ENCODE measurements at places on chromosomes 1 and 21.

DNA sequence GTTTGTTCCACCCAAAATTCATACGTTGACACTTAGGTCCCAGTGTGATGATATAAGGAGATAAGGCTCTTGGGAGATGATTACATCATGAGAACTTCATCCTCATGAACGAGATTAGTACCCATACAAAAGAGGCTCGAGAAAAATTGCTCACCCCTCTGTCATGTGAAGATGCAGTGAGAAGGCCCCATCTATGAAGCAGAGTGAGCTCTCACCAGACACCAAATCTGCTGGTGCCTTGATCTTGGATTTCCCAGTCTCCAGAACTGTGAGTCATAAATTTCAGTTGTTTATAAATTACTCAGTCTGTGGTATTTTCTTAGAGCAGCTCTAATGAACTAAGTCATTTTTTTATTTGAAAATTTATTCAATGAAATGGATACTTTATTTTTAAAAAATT, 42.6 kb upstream of the USP25 start:
- DNase-seq: no peak

DNA sequence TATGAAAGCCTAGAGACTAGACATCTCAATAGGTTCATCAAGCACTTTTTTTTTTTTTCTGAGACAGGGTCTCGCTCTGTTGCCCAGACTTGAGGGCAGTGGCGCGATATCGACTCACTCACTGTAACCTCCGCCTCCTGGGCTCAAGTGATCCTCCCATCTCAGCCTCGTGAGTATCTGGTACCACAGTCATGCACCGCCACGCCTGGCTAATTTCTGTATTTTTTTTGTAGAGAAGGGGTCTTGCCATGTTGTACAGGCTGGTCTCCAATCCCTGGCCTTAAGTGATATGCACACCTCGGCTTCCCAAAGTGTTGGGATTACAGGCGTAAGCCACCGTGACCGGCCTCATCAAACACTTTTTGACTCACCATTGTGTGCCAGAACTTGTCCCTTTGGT, 613 bp upstream of the GPATCH4 start:
- DNase-seq: no peak

- DNase-seq: no peak
These were observed 35.6 kb downstream of the MSTO1 start for GRCh38 chr1:155645648-155646047.

GRCh38 chr1:163069142-163069541, at the start of gene RGS4:
Gene RGS4, plus strand, starts transcription at chr1:163069361. Its CDS starts 124 bp downstream, at chr1:163069485.
- no peak for DNase-seq

GRCh38 chr1:1205769-1206375, 520 bp downstream of the TNFRSF18 start:
- DNase-seq: no peak

GRCh38 chr1:213070406-213070805, 19.4 kb downstream of the RPS6KC1 start:
- no peak for DNase-seq

- DNase-seq: no peak
These were observed 18.4 kb upstream of the RNF19B start for GRCh38 chr1:32983020-32983419.

DNA sequence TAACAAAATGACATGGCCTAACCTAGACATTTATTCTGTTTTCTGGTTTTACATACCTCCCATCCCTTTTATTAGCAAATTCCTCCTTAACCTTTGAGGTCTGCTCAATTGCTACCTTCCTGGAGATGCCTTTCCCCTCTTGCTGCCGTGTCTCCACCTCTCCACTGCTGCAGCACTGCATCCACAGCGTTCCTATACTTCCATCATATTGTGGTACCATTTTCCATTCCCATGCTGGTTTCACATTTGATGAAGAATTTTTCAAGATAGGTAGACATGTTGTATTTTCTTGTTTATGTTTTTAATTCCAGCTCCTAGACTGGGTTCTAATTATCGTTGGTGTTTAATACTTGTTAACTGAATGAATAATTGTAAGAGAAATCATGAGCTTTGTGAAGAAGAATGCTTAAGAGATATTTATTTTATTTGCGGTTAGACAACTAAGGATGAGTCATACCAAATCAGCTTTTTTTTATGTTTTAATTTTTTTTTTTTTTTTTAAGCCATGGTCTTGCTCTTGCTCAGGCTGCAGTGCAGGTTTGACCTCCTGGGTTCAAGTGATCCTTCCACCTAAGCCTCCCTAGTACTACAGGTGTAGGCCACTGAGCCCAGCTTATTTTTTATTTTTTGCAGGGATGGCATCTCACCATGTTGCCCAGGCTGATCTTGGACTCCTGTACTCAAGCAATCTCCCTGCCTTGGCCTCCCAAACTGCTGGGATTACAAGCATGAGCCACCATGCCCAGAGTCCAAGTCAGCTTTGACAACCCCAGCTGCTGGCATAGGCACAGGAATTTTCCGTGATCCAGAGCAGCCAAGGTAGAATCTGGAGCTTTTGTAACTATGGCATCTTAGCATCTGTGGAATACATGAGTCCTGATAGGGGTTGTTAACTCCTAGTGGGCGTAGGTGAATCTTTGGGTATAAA, 44.0 kb downstream of the ATP6V1G3 start:
- no peak for DNase-seq

DNA sequence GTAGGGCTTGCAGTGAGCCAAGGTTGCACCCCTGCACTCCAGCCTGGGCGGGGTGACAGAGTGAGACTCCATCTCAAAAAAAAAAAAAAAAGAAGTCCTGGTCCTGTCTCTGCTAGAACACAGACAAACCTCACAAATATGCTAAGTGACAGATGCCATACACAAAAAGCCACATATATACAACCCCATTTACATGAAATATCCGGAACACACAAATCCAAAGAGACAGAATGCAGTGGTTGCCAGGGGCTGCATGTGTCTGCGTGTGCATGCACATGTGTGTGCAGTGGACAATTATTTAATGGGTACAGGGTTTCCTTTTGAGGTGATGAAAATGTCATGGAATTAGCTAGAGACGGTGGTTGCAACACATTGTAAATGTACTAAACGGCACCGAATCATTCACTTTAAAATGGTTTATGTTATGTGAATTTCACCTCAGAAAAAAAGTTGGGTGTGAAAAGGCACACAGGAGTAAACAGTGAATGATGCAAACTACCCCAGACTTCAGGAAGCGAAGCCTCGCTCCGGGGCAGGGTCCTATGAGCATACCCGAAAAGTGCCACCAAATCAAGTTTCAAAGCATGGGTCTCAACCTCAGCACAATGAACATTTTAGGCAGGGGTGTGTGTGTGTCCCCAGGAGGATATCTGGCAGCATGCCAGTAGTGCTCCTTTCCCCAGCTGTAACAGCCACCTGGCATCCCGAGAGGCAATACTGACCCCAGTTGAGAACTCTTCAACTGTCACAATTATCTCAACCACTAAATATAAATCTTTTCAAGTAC, 48.3 kb downstream of the GNB1 start:
- DNase-seq: no peak

DNA sequence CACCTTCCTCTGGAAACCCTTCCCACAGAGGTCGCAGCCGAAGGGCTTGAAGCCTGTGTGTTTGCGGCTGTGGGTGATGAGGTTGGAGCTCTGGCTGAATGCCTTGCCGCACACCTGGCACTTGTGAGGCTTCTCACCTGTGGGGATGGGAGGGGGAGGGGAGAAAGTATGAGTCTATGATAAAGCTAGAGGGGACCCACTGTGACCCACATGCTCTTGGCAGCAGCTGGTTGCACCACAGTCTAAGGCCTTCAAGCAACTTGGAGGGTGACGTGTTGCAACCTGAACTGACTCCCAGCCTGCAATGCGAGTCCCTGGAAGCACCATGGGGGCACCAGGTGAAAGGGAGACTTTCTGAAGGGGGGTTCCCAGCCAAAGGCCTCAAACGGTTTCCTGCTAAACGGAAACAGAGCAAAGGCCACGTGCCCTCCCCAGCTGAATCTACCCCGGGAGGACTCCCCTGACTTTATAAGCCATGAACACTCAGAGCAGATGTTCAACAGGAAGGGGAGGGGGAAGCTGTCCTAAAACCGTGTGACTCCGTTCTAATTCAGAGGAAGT, 10.6 kb downstream of the GFI1 start:
- DNase-seq: peak; percentile 64

DNA sequence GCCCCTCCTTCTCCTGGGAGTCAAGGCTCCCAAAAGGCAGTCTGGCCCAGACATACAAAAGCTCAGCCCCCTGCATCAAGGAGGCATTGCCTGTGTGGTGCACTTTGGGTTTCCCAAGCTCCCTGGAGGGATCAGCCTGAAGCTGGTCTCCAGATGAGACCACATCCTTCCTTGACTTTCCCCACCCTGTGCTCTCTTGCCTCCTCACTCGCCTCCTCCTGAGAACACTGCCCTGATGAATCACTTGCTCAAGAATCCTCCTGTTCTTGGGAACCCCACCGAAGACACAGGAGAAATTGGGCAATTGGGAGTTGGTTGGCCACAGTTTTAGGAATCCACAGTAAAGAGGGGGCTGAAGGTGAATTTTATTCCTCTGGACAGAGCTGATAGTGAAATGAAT, 34.8 kb upstream of the LYST start:
- DNase-seq: no peak

- DNase-seq: no peak
These were observed 153.3 kb downstream of the PTPRU start for GRCh38 chr1:29389533-29390041.

GRCh38 chr1:50704126-50704525, 255.9 kb downstream of the FAF1 start:
- DNase-seq: no peak

DNA sequence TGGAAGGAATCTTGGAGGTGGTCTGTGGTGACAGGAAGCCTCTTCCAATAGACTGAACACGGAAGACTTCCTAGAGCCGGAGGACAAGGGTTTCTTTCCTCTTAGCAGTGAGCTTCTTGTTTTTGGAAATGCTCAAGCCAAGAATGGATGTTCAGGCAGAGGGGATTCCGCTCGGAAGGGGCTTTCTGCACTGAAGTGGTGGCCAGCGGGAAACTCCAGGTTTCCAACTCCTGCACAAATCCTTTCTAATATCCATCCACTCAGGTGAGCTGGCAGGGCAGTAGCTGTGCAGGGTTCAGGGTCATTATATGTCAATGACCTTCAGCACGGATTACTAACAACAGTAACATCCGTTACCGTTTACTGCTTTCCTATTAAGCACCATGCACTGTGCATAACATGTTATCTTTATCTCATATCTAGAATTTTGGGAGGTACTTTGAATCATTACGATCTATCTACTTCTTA, 573 bp upstream of the CPT2 start:
- no peak for DNase-seq

DNA sequence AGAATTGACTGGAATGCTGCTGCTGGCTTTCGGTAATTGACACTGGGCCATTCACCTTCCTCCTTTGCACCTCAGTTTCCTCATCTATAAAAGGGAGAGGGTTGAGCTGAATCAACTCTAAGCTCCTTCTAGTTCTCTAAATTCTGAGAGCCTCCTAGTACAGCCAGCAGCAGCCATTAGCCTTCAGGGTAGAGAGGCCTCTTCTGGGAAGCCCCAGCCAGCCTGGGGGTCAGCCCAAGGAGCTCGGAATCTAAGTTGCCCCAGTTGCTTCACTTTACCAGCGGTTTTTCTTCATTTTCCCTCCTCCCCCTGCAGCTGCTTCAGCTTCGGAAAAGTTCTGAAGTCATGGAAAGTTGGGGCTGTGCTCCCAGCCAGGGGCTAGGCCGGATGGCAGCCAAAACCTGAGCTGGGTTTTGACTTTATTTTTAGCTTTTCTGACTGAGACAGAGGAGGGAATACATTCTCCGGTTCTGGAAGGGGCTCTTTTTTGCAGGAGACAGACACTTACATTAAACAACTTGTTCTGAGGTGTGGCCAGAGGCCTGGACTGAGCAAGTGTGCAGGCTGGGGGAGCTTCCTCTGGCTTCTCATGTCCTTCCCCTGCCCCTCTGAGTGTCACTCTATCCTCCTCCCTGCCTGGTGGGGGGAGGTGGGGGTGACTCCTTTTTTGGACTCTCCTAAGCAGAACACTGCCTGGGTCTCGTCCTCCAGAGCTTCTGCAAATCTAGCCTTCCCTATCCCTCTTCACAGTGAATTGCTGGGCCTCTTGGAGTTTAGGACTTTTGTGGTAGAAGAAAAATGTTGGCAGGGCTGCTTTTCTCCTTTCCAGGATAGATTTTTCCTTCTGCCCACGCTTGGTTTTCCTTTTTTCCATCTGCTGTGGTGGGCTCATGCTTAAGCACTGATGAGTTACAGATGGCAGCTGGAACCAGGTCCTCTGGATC, 14.4 kb downstream of the LMNA start:
- DNase-seq: no peak
